ENCODE measurements at places on chromosomes 13 and 19.

GRCh38 chr19:3343619-3344502, 22.5 kb upstream of the NFIC start:
- peak; percentile 58 for DNase-seq

DNA sequence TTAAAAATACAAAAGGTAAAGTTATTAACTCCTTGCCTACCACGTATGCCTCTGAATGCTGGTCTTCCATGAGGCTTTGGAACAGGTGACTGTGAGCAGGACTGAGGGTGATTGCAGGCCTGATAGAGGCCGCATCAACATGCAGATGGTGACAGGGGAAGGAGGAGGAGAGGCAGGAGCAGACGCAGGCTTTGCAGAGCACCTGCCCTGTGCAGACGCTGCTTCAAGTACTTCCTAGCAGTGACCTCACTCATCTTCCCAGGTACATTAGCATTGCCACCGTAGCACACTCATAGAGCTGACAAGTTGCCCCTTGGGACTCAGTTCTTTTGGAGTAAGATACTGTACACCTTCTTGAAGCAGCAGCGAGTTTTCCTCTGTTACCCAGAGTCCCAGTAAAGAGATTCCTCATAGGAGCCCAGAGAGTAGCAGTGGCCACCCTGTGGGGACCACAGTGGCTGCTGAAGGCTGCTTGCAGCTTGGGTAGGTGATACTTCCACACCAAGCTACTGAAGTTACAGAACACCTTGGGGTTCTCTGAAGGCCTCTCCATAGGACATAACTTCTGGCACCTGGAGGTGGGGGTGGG, 56.0 kb downstream of the ZNF536 start:
- no peak for DNase-seq

- DNase-seq = no peak
These were observed 7.4 kb upstream of the IL17D start for GRCh38 chr13:20696073-20696472.

DNA sequence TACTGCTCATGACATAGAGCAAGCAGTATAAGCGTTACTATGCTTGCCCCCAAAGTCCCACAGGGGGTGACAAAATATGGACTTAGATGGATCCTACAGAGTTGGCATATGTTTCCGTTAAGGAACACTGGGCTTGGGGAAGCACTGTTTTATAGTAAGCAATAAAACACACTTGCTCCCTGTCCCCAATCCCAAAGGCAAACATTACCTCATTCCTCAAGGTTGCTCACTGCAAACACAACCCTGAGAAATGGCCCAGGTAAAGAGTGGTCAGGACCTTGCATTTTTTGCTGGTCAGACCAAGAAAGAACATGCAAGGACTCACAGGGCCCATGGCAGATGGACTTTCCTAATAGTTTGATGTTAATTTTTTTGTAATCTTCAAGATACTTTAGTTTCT, 32.3 kb downstream of the UGGT2 start:
- DNase-seq = no peak

- no peak for DNase-seq
These were observed 41.3 kb downstream of the RCBTB2 start for GRCh38 chr13:48491423-48492095.

GRCh38 chr19:16038196-16038695, 38.0 kb upstream of the TPM4 start:
- no peak for DNase-seq

GRCh38 chr13:98665638-98665995, 86.9 kb downstream of the SLC15A1 start:
- DNase-seq = no peak

- no peak for DNase-seq
These were observed 746.3 kb upstream of the SLC10A2 start for GRCh38 chr13:103812558-103812957.

GRCh38 chr19:15264061-15264932, 32.0 kb upstream of the EPHX3 start:
- no peak for DNase-seq

- DNase-seq = no peak
These were observed 763 bp downstream of the POLD1 start for GRCh38 chr19:50384685-50385535.

- no peak for DNase-seq
These were observed 124.9 kb downstream of the CRYL1 start for GRCh38 chr13:20400774-20401173.

- no peak for DNase-seq
These were observed 2.3 kb upstream of the ASF1B start for GRCh38 chr19:14138576-14139265.

DNA sequence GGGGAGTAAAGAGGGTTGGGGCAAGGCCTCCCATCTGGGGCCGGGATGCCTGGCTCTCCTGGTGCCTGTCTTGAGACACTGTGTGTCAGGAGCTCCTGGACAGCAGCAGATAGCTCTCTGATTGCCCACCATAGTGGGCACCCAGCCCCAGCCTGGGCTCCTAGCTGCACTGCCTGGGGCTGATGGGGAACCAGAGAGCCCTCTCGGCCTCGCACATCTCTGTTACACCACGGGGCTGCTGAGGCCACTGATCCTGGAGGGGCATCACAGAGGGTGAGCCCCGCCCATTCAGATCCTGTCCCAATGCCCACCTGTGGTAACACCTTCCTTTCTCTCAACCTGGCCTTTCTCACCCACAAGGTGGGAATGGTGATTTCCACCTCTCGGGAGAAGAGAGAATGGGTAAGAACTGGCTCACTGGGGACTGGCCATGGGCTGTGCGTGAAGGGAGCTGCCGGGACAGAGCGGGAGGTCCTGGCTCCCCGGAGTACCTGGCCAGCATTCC, 135.9 kb downstream of the URI1 start:
- DNase-seq = no peak

GRCh38 chr13:110170882-110171281, 136.1 kb downstream of the COL4A1 start:
- DNase-seq = no peak

DNA sequence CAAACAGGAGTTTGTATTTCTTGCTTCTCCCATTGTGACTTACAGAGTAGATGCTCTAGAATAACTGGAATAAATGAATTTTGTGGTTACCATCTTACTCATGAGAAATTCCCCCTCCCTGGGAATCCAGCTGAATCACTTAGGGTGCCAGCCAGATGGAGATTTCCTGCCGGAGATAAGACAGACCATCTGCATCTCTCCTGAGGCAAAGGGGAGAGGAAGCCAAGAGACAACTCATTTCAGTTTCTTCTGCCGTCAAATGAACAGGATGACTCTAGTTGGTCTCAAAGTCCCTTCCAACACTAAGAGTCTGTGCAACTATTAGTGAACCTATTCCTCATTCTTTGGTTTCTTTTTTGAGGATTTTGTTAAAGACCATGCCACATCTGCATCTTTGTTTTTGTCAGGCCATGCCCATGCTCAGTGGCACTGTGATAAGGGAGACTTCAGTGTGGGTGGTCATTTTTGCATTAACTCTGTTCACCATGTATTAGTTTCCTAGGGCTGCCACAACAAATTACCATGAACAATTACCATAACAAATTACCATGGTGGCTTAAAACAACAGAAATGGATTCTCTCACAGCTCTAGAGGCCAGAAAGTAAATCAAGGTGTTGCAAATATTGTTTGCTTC, 112.8 kb downstream of the NDFIP2 start:
- DNase-seq = no peak

GRCh38 chr19:57263244-57263741, 17.0 kb upstream of the ZNF460 start:
- DNase-seq = no peak

GRCh38 chr13:76992548-76993001, 694 bp downstream of the CLN5 start:
- no peak for DNase-seq

- DNase-seq = no peak
These were observed 10.1 kb upstream of the HAS1 start for GRCh38 chr19:51733742-51734522.

GRCh38 chr19:54333586-54334298, 5.2 kb downstream of the LILRA4 start:
- DNase-seq = no peak

DNA sequence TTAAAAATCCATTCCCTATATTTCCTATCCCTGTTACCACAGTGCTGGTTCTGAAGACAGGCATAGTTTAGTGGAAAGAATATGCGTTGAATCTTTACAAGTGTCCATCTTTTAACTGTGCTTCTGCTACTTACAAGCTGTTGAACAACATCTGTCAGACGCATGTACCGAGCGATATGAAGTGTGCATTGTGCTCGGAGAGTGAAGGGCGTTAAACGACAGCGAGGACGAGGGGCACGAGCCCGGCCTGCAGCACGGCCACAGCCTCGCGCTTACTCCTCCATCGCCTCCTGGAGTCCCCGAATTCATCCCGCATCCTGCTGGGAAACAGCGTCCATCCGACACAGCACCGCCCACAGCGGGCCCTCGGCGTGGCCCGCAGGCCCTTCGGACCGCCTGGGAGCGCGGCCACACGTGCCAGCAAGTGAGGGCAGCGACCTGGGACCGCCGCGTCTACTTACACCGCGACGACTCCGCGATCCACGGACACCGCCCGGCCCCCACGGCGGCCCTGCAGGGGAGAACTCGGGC, 514 bp downstream of the PCID2 start:
- peak; percentile 57 for DNase-seq

- no peak for DNase-seq
These were observed 27.7 kb downstream of the ZNF461 start for GRCh38 chr19:36638862-36639510.

- no peak for DNase-seq
These were observed 63.4 kb downstream of the EFNB2 start for GRCh38 chr13:106471957-106472543.

GRCh38 chr13:71902676-71903075, 35.7 kb upstream of the DACH1 start:
- no peak for DNase-seq

- no peak for DNase-seq
These were observed 10.0 kb downstream of the ZNF383 start for GRCh38 chr19:37227996-37228395.

- no peak for DNase-seq
These were observed 85.7 kb downstream of the PTPRS start for GRCh38 chr19:5254944-5255343.

DNA sequence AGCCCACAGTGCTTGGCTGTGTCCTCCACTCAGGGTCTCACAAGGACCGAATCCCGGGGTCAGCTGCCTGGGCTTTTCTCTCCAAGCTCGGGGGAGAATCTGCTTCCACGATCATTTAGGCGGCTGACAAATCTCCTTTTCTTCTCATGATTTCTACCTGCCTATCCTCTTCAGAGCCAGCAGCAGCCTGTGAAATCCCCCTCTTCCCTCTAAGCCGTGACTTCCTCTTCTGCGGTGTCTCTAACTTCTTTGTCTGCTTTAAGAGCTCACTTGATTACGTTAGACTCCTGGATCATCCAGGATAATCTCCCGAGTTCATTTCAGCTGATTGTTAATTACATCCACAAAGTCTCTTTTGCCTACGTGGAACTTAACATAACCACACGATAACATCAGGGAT, 22.5 kb upstream of the ZNF845 start:
- no peak for DNase-seq

- DNase-seq = no peak
These were observed 228.8 kb upstream of the STARD13 start for GRCh38 chr13:33514362-33514761.

GRCh38 chr13:110445183-110445582, 116.3 kb downstream of the RAB20 start:
- DNase-seq = no peak

- DNase-seq = peak; percentile 34
These were observed 137.5 kb downstream of the SIPA1L3 start for GRCh38 chr19:38044267-38045111.

DNA sequence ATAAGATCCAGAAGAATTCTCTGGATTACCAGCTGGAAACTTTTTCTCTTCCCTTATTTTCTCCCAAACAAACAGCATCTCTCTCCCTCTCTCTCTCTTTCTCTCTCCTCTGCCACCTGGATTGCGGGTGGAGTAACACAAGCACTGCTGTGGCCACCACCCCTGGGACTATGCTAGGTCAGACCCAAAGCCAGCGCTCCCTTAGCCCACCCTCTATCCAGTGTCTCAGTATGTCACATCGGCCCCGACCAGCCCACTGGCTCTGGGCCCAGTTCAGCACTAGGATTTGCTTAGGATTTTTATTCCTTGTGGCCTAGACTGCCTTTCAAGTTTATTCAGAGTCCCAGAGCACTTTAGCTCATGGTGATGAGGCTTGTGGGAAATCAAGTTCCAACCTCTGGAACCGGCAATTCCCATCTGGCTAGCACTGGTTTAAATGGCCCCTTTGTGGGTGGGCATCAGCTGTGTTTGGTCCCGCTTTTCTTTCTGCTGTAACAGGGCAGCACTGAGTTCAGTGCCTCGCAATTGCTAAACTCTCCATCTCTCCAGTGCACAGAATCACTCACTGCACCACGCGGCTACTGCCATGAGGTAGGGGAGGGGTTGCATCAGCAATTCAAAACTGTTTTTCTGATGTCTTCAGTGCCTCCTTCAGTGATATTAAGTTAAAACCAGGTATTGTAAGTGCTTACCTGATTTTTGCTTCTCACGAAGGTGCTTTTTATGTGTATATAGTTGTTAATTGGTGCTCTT, 1623.1 kb downstream of the SLITRK5 start:
- DNase-seq = no peak

GRCh38 chr13:33958964-33959363, 141.0 kb downstream of the RFC3 start:
- no peak for DNase-seq

DNA sequence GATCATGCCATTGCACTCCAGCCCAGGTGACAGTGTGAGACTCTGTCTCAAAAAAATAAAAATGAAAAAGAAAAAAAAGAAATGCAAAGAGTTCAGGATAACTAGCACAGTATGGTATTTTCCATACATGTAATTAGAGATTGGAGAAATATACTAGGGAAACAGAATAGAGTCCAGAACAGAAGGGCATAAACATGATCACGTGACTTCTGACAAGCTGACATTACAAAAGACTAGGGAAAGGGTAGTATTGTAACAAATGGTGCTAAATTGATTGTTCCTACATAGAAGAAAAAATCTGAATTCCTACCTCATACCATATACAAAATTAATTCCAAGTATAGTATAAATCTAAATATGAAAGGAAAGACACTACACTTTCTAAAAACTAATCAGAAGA, 1.3 kb upstream of the NLRP5 start:
- no peak for DNase-seq

DNA sequence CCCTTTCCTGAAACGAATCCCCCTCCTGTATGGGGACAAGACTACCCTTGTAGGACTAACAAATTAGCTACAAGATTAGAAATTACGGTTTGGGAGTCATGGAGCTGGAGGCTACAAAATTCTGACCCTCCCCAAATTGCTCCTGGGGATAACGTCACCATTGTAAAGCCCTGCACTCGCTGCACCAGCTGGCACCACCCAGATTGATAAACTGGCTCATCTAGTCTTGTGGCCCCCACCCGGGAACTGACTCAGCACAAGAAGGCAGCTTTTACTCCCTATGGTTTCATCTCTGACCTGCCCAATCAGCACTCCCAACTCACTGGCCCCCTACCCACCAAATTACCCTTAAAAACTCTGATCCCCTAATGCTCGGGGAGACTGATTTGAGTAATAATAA, 150.6 kb upstream of the TSC22D1 start:
- no peak for DNase-seq

Measured in NCI-H774 (cell line).